NCI-H1092 (cell line): ENCODE measurements at places on chromosomes 13 and 19.

- no peak for DNase-seq
Observed at GRCh38 chr13:35163674-35164073, 221.6 kb downstream of the NBEA start.

DNA sequence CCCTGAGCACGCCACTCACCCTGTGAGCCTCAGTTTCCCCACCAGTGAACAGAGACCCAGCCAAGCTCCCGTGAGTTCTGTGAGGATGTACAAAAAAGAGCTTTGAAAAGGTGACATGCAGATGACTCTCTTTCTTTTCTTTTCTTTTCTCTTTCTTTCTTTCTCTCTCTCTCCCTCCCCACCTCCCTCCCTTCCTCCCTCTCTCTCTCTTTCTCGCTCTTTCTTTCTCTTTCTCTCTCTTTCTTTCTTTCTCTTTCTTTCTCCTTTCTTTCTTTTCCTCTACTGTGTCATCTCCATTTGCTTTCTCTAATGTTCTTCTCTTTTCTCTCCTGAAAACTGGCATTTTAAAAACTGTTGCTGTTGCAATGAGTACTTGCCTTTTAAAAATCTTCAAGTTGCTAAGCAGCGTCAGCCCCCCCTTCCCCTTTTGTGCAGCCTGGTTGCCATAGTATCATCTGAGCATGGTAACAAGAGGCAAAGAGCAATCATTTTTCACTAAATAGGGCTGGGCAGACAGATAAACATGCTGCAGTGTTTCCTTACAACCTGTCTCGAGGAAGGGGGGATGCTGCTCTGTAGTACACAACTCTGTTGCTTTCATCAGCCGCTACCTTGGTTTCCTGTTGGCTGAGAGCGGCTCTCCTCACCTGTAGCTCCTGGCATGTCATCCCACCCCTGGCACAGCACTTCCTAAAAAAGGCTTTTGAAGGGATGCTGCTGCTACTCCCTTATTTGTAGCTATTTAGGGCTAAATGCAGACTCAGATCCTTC, 108.7 kb upstream of the MBNL2 start:
- peak; percentile 28 for DNase-seq

- no peak for DNase-seq
Observed at GRCh38 chr13:43289470-43290255, 266.3 kb downstream of the DNAJC15 start.

DNA sequence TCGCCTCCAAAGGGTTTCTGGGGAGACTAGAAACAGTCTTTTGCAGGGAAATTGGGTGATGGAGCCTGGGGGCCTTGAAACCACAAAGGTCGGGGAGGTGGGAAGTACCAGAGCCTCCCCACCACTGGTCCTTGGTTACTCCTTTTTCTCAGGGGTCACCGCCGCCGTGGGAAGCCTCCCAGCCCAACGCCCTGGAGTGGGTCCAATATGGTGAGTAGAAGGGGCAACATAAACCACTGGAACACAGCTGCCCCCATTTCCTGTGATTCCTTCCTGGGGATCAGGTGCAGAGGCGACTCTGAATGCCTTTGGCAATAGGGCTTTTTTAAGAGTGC, 5.8 kb downstream of the PGLYRP1 start:
- DNase-seq = no peak

GRCh38 chr19:23482829-23483228, 87.6 kb upstream of the ZNF91 start:
- no peak for DNase-seq

DNA sequence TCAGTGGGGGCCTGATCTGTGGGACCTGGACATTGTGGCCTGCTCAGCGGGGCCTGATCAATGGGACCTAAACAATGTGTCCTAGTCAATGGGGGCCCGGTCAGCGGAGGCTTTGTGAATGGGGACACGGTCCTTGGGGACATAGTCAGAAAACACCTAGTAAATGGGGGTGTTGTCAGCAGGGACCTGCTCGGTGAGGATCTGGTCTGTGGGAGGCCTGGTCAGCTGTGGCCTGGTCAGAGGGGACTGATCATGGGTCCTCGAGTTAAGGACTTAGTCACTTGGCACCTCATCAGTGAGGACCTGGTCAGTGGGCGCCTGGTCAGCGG, 44.5 kb upstream of the TPM4 start:
- no peak for DNase-seq

- no peak for DNase-seq
Observed at GRCh38 chr19:33366897-33367296, 6.6 kb upstream of the CEBPG start.

DNA sequence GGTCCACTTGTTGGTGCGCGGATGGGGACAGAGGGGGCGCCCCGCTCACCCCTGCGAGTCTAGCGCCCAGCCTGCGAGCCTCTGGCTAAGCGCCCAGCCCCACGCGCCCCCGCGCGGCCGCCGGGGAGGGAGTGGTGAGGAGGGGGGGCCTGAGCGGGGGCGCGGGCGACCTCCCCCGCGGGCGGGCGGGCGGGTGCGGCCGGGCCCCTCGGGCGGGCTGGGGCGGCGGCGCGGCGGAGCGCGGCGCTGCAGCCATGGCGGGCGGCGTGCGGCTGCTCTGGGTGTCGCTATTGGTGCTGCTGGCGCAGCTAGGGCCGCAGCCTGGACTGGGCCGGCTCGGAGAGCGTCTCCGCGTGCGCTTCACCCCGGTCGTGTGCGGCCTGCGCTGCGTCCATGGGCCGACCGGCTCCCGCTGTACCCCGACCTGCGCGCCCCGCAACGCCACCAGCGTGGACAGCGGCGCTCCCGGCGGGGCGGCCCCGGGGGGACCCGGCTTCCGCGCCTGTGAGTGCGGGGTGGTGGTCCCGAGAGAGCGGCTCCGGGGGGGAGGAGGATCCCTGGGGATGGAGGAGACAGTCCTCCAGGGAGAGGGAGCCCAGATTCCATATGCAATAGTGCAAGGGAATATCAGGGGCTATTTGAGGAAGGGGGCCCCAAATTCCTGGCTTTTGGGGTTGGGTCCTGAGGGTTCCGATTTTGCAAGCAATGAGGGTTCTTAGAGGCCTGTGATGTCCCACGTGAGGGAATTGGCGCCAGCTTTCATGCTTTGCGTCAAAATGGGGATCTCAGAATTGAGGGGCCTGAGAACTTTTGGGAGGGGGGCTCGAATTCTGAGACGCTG, at the start of gene LTBP4:
Gene LTBP4 (plus strand): TSS at position 236 of the 841 bp plus-strand sequence. CDS start 19 bp downstream, at position 255.
- no peak for DNase-seq

DNA sequence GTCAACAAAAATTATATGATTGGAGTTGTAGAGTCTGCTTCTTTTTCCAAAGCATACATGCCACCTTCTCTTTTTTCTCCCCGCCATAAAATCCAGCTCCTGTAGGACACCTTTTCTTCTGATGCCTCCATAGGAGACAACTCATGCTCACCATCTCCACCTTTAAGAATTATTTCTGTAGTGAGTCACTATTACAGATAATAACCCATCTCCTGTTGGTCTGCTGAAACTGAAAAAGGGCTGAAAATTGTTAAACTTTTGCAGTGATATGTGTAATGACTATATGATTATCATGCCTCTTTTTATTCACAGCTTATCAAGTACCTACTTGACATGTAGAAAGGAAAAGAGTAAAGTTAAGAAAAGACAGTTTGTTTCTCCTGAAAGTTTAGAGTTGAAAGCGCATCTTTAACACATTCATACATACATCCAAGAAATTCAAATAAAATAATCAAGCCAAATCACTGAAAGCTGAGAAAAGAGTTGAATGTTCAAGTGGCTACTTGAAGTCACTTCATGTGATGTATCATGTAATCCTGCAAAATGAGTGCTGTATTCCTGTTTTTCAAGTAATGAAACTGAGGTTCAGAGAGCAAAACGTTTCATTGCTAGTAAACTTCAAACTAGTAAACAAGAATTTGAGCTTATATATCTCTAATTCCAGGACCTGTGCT, 35.5 kb upstream of the LPAR6 start:
- no peak for DNase-seq

- DNase-seq = no peak
Observed at GRCh38 chr13:39596176-39596575, 6.8 kb downstream of the LHFPL6 start.

DNA sequence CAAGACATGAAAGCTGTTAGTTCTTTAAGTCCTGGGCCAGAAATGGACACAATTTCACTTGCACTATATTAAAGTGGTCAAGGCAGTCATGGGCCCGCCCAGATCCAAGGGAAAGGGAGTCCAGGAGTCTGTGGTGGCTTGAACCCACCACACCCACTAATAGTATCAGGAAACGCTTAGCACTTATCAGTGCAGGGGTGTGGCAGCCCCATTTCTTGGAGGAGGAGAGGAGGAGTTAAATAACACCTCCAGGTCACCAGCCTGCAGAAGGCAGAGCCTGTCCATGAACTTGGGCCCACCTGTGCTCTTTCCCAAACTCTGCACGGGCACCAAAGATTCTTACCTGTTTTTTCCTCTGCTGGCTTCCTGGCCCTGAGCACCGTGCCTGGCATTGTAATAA, 5.4 kb upstream of the NTN5 start:
- DNase-seq = no peak

DNA sequence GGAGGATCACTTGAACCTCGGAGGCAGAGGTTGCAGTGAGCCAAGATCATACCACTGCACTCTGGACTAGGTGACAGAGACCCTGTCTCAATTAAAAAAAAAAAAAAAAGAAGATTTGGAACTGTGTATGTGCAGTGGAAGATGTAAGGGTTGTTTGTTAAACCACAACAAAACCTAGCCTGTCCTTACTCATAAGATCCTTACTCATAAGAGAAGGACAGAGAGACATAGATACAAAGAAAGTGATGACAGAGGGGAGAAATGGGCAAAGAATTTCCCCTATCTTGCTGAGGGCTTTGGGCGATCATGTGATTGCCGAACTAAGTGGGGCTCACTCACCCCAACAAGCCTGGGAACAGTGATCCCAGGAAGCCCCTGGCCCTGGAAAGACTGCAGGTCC, 7.9 kb downstream of the ITPKC start:
- no peak for DNase-seq
